ENCODE measurements at places on chromosomes 6 and 20.
A peak's percentile ranks its signal among the peaks of the same experiment; 100 is the strongest.

- no peak for DNase-seq
Measured at GRCh38 chr6:34994693-34995092, 105.6 kb downstream of the ANKS1A start.

- DNase-seq = no peak
Measured at GRCh38 chr6:143773506-143774150, 69.5 kb upstream of the LTV1 start.

- peak; percentile 57 for DNase-seq
Measured at GRCh38 chr6:34465531-34466241, at the start of gene PACSIN1. Gene PACSIN1 (plus strand): TSS chr6:34466076. CDS start chr6:34526306, 60,230 bp downstream.

DNA sequence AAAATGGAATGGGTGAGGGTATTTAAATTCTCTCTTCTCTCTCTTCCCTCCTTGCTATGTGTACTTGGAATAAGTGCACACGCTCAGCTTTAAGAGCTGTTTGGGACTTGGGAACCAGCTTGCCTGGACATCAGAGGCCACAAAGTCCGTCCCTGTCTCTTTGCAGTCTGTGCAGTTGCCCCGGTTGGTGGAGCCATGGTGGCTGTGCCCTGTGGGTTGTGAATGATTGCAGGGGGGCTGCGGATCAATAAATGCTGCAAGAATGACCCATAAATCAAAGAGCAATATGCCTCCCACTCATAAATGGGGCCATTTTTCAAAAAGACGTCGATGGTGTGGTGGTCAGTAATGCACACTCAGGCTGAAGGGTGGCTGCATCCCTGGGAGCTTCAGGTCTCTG, 135.1 kb upstream of the CST7 start:
- DNase-seq = no peak

DNA sequence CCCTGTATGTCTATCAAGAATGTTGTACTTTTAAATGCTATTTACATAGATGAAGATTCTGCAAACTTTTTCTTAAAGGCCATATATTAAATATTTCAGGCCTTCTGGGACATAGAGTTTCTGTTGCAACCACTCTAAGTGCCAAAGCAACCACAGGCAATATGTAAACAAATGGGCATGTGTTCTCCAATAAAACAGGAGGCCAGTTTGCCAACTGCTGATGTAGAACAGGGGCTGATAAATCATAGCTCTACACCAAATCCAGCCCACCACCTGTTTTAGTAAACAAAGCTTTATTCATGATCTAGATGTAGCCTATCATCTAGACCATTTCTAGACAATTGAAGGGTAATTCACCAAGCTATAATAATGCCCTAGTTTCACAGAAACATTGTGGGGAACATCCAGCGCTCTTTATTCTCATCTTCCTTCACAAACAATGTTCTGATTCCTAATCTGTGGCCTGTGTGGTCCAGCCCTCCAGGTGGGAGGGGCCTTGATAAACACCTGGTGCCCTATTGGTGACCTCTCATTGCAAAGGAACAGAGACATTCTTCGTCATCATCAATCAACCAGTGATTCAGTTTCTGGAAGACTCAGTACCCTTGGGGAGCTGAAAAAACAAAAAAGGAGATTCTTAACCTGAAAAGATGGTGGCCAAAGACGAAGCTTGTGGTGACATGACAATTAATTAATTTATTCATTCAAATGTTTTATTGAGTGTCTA, 80.2 kb downstream of the PREP start:
- DNase-seq = no peak

DNA sequence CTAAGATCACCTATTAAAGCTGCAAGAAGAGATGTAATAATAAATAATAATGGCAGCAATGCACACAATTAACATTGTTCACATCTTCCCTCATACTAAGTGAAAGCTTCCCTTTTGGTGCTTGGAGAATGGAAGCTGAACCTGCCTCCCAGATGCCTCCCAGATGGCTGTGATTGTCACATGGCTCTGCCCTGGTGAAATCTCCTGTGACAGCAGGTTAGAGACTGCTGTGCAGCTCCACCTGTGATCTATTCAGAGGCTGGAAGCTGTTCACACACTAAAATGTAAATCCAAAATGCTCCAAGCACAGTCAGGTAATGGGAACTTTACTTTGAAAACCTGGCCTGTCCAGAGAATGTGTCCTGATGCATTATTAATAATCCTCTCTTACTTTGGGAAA, 41.7 kb upstream of the RGS17 start:
- DNase-seq = no peak

DNA sequence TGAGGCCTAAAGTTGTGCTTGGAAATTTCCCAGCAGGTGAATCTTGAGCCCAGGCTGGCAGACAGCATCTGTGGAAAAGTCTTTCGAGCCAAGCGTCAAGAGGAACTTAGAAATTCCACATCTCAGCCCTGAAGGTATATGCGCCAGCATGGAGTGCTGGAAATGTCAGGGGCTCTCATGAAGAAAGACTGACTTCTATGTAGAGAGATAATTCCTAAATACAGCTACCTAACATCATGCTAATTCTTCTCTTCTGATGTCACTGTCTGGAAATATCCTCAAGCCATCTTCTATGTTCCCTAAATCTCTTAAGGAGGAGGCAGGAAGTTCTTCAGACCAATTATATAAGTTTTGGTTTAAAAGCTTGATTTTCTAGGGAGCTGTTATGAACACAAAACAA, 492.4 kb upstream of the MARCKS start:
- no peak for DNase-seq

DNA sequence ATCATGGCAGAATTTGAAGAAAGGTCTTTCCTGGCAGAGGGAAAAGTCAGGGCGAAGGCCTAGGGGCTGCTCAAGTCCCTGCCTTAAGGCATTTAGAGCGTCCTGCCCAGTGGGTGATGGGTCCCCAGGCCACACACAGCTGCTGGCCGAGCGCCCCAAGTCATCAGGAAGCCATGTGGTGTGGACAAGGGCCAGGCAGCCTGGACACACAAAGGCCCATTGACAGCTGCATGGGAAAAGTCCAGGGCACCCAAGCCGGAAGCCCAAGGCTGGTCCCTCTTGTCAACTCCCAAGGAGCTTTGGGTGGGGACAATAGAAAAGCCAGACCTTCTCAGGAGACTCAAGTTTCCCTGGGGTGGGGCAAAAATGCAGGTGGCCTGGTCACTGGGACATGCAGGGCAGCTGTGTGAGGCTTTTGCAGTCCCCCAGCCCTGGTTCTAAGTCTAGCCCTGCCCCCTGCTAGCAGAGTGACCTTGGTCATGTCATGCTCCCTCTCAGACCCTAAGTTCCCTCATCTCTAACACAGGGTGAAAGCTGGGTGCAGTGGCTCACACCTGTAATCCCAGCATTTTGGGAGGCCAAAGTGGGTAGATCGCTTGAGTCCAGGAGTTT, 44.3 kb upstream of the PTGIS start:
- DNase-seq = no peak

DNA sequence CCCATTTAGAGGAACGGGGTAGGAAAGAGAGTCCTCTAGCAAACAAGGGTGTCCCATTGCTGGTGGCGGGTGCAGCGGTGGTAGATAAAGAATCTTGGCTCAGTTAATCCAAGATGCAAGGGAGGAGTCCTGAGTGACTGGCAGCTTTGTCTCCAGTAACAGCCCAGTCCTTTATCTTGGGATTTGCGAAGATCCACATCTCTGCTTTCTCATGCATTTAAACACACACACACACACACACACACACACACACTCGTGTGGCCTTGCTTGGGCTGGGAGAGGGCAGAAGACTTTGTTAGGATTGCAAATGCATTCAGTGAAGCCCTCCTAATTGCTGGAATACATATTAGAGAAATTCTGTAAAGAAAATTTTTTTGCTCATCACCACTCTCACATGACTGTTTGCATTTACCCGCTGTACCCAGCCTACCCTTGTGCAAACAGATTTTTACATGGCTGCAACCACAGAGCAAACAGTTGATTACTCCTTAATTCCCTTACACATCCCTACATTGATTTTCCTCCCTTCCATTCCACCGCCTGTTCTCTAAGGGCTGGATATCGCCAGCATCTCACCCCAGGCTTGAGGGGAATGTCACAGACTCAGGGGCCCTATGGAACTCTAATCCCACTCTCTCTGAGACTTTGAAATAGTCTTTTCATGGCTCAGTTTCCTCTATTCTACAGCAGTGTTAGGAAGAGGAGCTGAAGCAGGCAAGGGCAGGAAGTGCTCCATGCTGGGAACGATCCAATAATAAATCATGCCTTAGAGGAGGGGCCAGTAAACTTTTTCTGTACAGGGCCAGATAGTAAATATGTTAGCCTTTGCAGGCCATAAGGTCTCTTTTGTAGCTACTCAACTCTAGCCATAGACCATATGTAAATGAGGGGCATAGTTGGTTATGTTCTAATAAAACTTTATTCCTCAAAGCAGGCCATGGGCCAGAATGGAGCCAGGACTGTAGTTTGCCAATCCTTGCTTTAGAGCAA, 3.5 kb downstream of the C6orf132 start:
- DNase-seq = peak; percentile 40

DNA sequence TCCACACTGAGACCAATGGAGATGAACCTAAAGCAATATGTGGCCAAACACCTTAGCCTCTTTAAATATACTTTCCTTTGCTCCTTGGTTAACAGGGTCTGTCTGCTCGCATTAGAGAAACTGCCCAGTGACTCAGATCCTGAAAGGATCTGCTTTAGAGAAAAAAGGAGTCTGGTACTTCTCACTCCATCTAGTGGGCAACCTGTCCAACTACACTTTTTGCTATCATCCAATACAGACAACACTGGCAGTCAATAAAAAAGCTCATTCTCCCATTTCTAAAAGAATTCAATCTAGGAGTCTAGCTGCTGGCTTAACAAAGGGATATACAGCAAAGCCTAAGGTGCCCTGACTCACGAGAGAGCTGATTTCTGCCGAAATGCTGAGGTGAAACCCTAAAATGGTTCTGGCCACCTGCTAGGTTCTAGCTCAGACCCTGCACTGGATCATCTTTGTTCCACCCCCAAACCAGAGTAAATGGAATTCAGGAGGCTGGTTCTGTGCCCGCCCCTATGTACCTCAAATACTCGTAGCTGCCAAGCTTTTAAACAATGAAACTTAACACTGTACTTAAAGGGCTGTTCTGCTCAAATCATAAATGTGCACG, 11.5 kb downstream of the GNL1 start:
- peak; percentile 84 for DNase-seq

- no peak for DNase-seq
Measured at GRCh38 chr6:47264775-47265184, 44.9 kb downstream of the TNFRSF21 start.

GRCh38 chr6:360764-361373, 30.7 kb upstream of the IRF4 start:
- DNase-seq = no peak

- no peak for DNase-seq
Measured at GRCh38 chr6:15553736-15554294, 109.0 kb downstream of the DTNBP1 start.

DNA sequence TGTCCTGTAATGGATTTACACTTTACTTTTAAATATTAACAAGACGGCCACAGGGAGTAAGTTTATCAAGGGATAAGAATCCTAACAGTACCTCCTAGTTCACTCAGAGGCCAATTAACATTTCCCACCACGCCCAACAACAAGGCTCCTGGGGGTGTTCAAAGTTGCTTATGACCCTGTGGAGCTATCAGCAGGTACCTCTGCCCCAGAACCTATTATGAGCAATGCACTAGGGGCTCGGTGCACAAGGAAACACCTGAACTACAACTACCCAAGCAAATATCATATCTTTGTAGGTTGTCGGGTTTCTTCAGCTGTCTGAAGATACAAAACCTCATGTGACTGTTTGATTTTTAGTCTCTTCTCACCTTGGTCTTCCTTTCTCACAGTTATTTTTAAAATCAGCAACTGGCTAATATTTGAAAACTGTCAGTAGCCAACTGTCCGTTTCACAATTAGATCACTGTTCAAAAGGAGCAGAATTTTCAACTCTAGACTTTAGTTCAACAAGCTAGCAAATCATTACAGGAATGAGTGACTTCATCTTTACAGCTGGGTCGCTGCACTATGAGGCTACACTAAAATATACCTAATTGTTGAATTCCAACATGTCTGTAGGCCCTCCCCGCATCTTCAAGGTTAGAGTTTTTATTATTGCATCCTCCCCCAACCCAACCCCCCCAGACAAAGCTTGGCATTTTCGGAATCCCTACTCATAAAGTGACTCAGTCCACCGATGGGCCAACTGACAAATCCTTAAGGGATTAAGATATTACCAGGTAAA, 38.1 kb downstream of the B4GALT5 start:
- DNase-seq = no peak
